Caudate nucleus (tissue), 63 donors: ENCODE measurements at places on chromosomes 1 and 21.

DNA sequence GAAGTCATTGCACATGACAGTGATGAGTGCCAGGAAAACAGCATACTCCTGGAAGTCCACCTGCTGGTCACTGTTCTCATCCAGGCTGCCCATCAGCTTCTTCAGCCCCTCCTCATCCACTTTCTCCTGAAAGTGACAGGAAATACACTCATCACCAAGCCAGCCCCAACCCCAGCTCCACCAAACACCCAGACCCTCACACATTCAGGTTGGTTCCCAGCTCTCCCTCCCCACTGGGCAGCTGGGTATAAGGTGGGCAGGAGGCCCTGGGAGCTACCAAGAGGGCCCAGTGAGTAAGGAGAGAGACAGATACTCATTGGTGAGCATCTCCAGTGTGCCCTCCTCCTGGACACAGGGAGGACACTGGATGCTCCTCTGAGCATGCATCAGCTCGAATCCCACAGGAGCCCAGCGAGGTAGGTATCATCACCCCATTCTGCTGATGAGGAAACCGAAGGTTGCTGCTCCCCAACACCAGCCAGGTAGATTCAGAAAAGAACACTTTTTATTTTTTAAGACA is 4.1 kb downstream of the S100A2 start:
- no peak for DNase-seq

GRCh38 chr1:53792806-53793205 is 45.3 kb downstream of the NDC1 start:
- DNase-seq, result no peak

- no peak for DNase-seq
Measured at GRCh38 chr1:41385398-41386195, 24.4 kb downstream of the FOXO6 start.

GRCh38 chr1:236147068-236147467 is 4.7 kb downstream of the GPR137B start:
- no peak for DNase-seq

DNA sequence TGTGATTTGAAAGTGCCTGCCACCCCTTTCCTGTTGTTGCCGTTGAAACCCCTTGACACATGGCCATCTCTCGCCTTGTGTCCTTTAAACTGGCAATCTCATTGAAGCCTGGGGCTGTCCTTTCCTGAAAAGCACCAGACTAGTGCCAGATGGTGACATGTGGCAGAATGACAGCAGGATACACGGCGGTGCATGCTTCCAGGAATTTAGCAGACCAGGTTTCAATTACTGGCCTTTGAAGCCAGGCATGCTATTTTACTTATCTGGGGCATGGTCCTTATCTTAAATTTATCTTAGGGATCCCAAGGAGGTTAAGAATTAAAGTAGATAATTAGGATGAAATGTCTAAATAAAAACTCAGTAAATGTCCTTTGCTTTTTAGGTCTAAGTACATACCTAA is 15.2 kb downstream of the PLPPR4 start:
- DNase-seq, result no peak

DNA sequence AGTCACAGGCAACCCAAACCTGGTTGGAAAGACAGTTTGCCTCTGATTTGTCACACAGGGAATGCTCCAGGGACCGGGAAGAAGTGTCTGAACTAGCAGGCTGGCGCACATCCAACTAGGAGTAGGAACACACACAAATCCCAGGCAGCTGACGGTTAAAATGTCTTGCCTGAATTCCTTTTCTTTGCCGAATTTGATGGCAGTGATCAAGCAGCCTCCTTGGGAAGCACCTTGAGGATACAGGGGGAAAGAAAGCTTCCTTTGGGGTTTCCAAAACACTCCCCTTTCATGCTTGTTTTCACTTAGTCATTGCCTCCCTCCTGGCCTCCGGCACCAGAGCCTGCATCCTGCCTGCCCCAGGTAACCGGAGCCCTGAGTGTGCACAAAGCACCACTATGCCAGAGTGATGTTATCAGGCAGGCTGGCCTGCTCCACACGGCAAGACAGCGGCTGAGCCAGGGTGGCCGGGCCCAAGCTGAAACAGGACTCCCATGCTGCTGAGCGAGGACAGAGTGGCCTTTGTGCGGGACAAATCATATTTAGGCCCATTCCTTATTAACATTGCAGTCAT is 193.8 kb downstream of the LMX1A start:
- DNase-seq, result no peak

GRCh38 chr1:226691247-226691646 is 47.8 kb downstream of the ITPKB start:
- DNase-seq, result no peak

- DNase-seq, result no peak
Measured at GRCh38 chr1:59433440-59433813, 136.5 kb downstream of the FGGY start.

- no peak for DNase-seq
Measured at GRCh38 chr1:51957618-51958017, 32.9 kb downstream of the RAB3B start.

DNA sequence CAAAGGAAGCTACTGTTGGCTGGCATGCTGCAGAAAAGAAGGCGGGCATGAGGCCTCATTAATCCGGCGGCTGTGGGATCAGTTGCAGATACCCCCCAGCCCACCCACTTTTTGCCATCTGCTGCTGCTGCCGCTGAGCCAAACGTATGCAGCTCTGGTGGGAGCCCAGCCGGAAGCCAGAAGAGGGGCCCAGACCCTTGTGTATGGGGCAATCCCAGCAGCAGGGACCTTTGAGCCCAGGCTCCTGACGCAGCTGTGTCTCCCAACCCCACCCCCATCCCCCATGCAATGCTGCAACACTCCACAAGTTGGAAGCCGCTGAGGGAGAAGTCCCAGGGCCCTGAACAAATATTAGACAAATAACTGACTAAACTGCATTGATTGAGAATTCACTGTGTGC is 106.0 kb downstream of the ELAVL4 start:
- DNase-seq, result no peak

DNA sequence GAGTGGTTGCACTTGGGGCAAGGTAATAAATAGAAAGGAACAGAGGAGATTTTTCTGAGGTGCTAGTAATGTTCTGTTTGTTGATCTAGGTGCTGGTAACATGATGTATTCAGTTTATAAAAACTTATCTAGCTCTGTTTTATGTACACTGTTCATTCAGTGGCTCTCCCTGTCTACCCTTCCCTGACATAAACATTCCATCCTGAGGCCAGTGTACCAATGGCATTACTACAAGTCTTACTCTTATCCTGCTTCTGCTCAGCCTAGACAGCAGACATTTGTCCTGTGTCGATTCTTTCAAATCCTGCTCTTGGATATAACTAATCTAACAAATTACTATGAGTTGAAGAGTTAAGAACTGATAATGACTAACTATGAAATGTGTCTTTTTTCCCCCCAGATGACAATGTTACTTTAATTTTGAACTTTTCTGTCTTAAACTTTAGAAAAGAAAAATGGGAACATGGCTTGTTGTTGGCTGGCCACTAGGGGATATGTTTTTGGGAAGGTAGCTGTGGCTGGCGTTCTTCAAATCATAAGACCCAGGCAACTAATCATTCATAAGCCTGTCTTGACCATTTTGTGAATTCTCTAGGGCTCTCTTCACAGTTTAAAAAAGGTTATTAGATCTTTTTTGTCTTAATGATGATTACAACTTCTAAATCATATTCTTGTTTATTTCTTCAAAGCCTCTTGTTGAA is 390.9 kb downstream of the PBX1 start:
- no peak for DNase-seq

GRCh38 chr1:197081117-197081753 is 14.2 kb upstream of the F13B start:
- DNase-seq, result no peak

DNA sequence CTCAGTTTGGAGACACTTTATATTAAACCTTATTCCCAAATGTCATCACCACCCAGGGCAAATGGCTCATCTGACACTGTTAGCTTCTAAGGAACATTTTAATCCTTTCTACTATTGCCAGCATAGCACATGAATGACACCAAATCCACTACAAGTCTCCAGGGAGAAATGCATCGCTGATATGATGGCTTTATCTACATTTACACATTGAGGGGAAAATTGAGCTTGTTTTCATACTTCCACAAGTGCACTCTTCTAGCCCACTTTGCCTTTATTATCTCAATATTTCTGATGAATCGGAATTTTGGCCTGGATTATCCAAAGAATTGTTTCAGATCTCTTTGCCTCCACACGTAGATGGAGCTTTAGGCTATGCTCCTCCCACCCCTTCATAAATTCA is 75.4 kb downstream of the RUNX1 start:
- no peak for DNase-seq

- DNase-seq, result no peak
Measured at GRCh38 chr1:232084584-232085223, 458.1 kb downstream of the DISC1 start.

DNA sequence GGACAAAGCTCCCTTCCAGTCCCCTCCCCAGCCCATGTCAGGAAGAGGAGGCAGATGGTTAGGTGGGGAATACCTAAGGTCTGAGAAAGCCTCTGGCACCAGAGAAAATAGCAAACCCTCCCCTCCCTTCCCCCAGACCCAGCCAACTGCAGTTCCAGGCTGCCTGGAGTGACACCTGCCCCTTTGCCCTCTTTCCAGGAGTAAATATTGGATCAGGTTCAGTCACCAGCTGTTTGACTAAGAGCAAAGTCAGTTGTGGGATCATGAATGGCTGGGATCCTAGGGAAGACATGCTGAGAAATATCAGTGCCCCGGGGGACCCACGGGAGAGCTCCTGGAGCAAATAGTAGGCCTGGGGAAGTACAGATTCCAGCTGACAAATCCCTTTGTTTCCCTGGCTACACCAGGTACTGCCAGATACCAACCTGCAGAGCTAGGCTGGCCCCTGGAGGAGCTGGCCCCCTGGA is 12.2 kb upstream of the CDK18 start:
- no peak for DNase-seq

- DNase-seq, result no peak
Measured at GRCh38 chr1:115761601-115762302, 6.8 kb downstream of the CASQ2 start.

DNA sequence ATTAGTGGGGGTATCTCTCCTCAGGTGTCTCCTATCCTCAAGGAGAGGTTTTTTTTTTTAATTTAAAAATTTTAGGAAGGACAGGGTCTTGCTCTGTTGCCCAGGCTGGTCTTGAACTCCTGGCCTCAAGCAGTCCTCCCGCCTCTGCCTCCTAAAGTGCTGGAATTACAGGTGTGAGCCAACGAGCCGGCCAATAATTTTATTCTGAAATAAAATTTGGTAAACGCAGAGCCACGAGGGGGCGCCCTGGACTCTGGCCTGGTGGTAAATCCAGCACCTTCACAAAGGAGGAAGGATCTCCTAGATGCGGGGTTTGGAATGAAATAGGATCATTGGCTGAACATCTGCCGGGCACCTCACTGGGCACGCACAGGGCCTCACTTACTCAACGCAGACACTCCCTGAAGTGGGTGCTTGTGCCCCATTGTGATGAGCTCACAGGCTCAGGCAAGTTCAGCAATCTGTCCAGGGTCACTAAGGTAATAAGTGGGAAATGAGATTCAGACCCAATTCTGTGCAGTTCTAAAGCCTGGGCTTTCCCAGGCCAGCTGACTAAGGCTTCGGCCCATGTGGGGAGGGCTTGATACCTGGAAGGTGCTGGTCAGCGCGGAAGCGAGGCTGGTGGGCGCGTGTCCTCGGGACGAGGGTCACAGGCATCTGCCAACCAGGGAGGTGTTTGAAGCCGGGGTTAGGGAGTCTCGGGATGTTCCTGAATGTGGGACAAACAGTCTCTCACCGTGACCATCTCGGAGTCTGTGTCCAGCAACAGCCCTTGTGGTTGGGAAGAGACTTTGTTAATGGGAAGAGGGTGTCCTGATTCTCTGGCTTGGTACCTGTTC is 32.7 kb upstream of the ETV3 start:
- no peak for DNase-seq

DNA sequence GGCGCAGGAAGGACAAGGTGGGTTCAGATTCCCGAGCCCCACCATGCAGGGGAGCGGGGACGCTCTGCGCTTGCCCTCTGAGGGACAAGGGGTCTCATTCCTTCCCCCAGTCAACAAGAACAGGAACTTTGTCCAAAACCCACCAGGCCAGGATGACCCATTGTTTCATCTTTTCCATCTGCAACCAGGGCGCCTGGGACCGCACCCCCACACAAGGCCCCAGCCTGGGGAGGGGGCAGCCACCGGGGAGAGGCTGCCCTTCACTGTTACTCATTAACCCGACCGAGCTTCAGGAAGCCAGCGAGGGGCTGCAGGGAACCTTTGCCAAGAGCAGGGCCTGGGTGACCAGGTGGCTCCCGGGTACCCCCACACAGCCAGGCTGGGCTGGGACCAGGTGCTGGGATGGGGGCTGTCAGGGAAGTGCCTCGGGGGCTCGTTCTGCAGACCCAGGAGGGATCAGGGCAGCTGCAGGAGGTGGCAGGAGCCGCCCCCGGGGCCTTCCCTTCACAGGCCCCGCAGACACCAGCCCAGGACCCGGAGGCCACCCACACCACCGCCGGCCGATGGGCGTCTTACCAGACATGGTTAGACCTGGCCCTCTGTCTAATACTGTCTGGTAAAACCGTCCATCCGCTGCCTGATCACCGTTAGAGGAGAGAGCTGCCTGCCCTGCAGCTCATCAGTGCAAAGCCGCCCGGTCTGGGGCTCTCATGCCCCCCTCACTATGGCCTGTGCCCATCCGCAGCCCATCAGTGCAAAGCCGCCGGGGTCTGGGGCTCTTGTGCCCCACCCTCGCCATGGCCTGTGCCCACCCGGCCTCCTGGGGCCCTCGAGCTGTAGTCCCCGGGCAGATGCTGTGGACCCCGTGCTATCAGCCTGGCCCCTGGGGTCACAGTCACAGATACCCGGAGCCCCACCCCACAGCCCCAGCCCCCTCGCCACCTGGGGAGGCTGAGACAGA is 4.9 kb upstream of the TTLL10 start:
- DNase-seq, result no peak

DNA sequence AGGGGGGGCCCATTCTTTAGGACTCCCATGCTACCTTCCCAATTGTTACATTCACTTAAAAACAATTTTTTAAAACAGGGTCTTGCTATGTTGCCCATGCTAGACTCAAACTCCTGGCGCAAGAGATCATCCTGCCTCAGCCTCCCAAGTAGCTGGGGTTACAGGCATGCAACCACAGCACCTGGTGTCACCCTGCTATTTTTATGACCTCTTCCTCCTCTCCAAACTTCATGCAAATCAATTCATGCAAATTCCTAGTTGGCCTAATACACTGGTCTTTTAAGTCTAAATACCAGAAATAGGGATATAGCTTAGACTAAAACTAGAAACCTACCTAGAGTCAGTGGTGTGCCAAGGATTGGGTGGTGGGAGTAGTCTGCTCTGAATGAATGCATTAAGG is 30.1 kb downstream of the CDKN2C start:
- no peak for DNase-seq

DNA sequence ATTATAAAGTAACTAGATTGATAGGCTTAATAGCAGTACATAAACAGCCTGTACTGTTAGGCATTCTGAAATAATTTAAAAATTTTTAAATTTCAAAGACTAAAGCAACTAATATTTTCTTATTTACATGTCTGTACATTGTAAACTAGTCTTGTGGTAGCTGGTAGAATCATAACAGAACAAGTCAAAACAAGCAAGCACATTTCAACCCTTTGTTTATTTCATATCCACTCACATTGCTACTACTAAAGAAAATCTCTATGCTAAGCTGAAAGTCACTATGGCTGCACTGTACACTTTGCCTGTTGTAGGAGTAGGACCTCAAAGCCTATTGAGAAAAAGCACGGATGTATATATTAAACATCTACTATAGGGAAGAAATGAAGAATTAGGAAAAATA is 738.2 kb upstream of the ADGRL4 start:
- DNase-seq, result no peak
